ENCODE measurements at places on chromosomes 1 and 21.

DNA sequence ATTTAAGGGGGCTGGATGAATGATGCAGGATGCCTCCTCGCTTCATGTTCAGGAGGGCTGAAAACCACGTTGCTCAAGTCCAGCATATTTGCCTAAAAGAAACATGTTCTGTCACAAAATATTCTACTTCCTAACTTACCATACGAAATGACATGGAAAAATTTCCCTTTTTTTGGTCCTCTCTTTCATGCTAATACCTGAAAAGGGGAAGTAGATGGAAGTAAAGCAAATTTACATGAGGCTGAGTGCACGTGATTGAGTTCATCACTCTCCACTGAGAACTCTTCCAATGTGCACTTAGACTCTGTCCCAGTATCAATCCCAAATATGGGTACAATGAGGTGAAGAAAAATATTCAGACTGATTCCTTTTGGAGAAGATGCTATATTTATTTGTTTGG lies 23.0 kb downstream of the XCL2 start:
- DNase-seq = no peak

- DNase-seq = no peak
These were observed 49.7 kb downstream of the EEIG2 start for GRCh38 chr1:108609483-108610049.

- no peak for DNase-seq
These were observed 306.6 kb upstream of the LYPLAL1 start for GRCh38 chr1:218867066-218867465.

DNA sequence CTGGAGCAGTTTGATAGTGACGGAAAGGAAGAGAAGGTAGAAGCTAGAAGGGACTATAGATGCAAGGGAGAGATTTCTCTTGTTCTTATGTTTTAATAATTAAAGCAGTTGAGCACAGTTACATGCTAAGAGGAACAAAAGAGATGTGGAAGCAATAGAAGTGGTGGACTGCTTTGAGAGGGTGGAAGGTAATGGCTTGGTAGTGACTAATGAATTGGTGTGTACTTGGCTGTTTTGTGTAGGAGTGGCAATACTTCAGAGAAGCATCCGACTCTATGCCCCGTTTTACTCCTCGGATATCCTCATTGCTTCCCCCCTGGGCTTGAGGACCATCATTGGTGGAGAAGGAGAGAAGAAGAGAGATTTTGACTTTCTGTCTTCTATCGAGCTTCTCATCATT lies 12.8 kb downstream of the UTP25 start:
- DNase-seq = no peak

DNA sequence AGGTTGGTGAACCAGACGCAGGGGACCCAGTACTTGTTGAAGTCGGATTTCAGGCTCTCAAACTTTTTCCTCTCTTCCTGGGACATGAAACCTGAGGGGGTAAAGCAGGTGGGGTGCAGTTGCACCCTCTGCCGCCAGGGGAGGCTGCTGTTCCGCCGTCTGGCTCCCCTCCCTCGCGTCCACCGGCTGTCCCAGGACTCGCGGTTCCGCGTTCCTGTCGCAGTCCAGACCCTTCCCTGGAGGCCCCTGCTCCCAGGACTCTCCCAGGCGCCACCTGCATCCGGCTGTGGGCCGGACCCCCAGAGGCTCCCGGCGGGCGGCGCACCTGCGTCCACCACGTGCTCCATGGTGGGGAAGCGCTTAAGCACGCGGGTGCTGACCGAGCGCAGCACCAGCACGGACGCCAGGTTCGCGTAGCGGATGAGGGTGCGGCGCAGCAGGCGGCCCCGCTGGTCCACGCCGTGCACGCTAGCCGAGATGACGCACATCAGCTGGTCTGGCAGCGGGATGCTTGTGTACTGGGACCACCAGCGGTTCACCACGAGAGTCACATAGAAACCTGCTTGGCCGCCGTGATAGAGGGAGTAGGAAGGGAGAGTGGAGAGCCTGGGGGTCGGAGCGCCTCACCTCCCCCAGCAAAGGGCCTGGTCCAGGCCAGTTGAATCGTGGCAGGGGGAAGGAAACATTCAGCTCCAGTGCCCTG lies 1.7 kb downstream of the BEST4 start:
- no peak for DNase-seq

DNA sequence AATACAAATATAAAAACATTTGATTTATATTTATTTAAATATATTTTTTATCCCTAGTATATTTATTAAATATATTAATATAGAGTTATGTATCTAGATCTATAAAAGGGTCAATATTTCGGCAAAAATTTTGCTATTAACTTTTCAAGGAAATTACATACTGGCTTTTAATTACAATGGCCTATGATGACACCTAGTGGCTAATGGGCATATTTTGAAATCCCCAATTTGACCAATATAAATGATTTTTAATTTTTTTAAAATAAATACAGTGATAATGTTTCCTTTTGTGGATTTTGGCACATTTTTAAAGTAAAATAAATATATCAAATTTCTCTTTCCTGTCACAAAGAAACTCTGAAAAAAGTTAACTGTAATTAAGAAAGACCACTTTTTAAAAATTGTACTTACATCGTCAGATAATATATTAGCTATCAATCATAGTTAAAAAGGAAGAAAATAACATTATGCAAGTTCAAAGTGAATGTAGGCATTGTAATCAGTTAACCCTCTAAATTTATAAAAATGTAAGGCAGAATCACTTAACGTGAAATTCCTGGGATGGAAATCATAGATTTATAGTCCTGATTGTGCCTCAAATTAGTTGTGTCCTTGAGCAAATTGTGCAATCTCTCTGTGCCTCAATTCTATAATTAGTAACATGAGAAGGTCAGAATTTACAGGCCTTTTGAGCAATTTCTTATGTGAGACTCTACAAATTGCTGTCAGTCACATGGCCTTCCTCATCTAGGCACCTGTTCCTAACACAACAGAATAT lies 25.6 kb upstream of the RGS13 start:
- DNase-seq = no peak

- DNase-seq = no peak
These were observed 3.0 kb downstream of the LDLRAD2 start for GRCh38 chr1:21814981-21815582.

DNA sequence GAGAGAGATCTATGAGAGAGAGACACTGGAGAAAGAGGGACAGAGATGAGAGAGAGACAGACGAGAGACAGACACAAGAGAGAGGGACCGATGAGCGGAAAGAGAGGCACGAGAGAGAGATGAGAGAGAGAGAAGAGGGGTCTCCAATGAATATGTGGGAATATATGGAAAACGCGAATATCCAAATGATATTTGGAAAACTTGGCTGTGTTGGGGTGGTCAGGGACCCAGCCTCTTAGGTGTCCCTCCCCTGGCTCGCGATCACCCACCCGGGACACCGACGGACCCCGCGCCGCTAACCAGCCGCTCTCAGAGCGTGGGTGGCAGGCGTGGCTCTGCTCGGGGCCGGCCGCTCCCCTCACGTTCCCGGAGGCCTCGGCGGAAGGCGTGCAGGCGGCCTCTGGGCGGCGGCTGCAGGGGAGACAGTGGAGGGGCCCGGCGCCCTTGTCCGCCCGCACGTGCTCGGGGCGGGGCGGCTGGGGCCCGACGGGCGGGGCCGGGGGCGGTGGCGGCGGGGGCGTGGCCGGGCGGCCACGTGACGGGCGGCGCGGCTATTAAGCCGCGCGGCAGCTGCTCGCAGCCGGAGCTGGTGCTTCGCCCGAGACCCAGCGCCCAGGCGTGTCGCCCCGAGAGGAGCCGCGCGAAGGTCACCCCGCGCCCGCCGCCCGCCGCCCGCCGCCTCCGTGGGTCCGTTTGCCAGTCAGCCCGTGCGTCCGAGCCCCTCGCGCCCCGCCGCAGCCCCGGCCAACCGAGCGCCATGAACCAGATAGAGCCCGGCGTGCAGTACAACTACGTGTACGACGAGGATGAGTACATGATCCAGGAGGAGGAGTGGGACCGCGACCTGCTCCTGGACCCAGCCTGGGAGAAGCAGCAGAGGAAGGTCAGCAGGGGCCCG lies at the start of gene ACTN2:
Gene ACTN2 (plus strand): TSS at position 583 of the 898 bp plus-strand sequence. CDS start 175 bp downstream, at position 758.
- DNase-seq = peak; percentile 17

DNA sequence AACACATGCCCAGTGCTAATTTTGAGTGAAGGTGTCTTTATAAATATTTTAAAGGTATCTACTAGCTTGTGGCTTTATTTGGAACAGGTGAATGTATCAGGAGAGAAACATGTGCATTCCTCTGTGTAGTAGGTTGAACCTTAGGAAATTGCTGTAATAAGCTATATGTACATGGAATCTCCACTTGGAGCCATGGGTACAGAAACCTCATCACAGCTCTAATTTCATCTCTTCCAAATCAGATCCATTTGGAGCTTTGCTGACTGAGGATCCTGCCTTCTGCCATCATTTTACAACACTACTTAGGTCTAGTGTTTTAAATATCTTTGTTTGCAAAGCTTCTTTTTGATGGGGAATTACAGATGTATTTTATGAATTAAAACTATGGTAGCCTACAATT lies 2.1 kb downstream of the KCNK2 start:
- no peak for DNase-seq

- DNase-seq = no peak
These were observed 1.0 kb upstream of the PRMT2 start for GRCh38 chr21:46634427-46634826.

DNA sequence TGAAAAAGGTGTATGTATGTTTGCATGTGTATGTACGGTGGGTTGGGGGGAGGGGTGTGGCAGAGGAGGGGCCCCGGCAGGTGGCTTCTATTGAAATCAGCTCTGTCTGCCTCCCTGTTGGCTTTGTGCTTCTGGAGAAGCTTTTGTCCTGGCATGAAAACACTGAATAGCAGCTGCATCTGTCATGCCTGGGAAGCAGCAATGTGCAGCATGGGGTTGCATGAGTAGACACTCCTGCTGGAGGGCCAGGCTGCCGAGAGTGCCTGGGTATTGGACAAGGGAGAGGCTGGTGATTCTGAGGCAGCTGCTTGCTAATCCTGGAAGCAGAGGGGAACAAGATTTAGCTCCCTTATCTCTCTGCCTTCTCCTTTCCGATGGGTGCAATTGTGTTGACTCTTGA lies 20.5 kb downstream of the MAPKAPK2 start:
- DNase-seq = no peak

GRCh38 chr1:225567789-225568188 lies 85.1 kb downstream of the ENAH start:
- DNase-seq = no peak

DNA sequence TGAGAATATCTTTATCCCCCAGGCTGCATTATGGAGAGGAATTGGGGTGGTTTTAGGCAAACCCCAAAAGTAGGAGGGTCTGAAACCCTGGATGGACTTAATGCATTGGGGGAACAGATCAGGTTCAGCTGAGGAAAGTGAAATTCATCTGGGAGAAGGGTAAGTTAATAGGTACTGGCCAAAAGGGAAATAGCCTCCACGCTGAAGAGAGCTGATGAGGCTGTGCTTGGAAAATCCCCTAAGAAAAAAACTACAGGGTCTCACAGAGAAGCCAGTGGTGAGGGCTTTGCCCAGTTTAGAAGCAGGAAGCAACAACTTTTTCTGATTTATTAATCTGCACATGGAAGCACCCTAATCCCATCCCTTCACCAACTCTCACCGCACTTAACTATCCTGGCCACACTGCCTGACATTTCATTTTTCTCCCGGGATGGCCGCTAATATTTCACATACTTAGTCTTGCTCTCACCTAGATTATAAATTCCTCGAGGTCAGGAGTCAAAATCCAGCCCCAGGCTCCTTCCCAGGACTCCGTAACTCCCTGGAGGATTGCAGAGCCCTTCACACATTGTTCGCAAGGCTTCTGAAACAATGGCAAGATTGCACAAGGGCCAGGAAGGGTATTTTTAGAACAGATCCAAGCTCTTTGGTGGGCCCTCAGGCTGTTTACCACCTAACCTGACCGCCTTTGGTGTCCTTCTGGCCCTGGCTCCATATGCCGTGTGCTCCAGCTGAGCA lies 60.9 kb upstream of the TARBP1 start:
- no peak for DNase-seq

DNA sequence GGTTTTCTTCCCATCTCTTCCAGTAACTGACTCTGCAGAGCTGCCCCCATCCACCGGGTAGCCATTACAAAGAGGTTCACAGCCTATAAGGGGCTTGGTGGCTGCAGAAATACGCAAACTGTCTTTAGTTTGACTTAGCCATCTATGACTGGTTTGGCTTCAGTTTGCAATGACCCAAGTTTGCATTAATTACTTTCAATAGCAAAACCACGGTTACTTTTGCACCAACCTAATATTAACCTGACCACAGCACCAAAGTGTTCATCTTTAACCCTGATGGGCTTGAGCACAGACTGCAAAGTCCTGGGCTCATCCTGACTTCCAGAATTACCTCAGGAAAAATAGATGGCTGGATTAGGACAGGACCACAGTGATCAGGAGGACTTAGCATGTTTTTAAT lies 2.2 kb upstream of the HAO2 start:
- DNase-seq = no peak

GRCh38 chr1:207203541-207203940 lies 99.5 kb downstream of the C4BPA start:
- no peak for DNase-seq

DNA sequence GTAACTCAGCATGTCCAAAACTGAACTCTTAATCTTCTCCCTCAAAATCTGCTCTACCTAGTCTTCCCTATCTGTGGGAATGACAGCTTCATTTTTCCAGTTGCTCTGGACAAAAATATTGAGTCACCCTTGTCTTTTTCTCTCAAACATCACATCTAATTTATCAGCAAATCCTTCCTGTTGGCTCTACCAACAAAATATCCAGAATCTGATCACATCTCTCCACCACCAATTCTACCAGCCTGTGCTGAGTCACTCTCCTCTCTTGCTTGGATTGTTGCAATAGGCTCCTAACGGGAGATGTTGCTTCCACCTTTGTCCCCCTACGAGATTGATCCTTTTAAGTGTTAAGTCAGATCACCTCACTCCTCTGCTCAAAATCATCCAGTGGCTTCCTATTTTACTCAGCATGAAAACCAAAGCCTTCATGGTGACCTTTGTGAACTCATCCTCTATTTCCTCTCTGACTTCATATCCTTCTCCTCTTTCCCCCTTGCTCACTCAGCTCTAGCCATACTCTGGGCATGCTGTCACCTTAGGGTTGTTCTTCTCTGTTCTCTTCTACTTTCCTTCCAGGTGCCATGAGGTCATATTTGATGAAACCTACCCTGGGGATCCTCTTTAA lies 21.5 kb upstream of the SMYD2 start:
- no peak for DNase-seq

DNA sequence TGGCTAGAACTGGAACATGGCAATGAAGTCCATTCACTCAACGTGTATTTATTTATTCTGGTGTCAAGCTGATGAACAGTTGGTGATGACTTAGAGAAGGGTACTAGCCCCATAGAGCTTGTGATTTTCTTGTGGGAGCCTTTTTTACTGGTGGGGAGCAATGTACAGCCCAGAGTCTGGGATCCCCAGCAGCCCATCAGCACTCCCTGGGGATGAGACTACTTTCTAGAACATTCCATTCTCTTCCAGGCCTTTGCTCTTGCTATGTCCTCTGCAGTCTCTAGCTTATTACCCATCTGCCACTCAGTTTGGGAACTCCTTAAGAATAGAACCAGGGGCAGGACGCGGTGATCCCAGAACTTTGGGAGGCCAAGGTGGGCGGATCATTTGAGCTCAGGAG lies 11.6 kb downstream of the SLC2A1 start:
- DNase-seq = no peak

DNA sequence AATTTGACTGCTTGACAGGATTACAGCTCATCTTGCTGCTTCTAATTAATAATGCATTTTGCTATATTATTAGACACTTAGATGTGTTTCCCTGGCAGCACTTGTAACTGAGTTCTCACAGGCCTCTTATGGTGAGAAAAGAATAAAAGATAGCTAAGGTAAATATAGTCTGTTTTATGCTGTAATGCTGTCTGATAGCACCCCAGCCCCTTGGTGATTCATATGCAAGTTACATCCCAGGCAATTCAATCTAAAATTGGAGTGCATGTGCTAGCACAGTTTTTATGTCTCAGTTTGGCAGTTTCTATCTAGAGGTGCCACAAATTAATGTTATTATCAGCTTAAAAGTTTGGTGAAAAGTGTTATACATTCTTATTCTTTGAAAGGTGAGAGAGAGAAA lies 42.2 kb downstream of the RGS13 start:
- no peak for DNase-seq

Measured in stimulated activated CD8-positive, alpha-beta memory T cell treated with anti-CD3 and anti-CD28 coated beads, Interleukin-15, amount 100 ng/mL, for 1 hour (primary cell).